ENCODE measurements at places on chromosomes 11 and 22. TPM values are rescaled to one million over a fixed set of nuclear protein-coding genes. Genes with fewer than 3 reads are reported as not detected.

DNA sequence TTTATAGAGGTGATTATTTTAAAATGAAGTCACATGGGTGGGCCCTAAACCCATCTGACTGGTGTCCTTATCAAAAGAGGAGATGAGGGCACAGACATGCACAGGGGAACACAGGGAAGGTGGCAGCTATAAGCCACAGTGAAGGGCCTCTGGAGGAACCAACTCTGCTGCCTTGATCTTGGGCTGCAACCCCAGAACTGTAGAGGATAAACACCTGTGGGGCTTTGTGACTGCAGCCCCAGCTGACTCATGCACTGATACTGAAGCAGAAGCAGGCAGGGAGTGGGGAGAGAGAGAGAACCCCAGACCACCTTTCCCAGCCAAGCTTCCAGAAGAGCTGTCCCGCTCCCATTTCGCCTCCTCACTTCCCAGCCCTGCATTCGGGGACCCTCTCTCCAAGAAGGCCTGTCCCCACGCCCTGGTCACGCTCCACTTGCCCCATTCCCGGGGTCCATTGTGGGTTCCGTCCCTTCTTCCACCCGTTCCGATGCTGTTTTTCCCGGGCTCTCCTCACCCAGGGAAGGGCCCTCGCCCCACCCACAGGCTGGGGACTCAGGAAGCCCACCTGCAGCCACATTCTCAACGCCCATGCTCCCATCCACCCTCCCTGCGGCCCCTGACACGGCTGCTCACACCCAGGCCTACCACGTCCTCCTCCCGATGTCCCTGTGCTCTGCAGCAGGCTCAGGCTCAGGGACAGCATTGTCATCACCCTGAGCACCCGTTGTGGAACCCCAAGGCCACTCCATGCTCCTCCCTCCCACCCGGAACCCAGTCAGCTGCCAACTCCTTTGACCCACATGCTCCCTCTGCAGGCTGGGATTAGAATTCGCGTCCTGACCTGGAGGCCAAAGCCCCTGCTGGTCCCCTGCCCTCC, 90.8 kb upstream of the SHANK2 start:
- no peaks in the 10 kb centered on the region for H3K4me1 ChIP-seq
- H3K27me3 ChIP-seq: peaks cover 3% of the 10 kb centered on the region

DNA sequence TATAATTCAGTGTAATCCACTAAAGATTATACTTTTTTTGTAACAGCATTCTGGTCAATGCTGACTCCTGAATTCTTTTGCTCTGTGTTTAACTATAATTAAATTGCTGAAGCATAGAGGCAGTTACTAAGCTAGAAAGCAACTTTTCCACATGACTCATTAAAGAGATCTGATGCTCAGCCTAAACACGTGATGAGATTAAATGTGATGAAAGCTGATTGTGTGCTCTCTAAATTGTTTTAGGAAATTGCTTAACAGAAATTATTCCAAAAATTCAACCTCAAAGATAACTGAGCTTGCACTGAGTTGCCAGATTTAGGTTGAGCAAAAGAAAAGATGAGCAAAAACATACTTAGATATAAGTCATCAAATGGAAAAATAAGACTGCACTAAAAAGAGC, 1033.6 kb downstream of the FAM181B start:
- no peaks in the 10 kb centered on the region for H3K27me3 ChIP-seq
- no peak for DNase-seq
- no peak overlapping the region for H3K27ac ChIP-seq
- H3K4me1 ChIP-seq: no peaks in the 10 kb centered on the region

DNA sequence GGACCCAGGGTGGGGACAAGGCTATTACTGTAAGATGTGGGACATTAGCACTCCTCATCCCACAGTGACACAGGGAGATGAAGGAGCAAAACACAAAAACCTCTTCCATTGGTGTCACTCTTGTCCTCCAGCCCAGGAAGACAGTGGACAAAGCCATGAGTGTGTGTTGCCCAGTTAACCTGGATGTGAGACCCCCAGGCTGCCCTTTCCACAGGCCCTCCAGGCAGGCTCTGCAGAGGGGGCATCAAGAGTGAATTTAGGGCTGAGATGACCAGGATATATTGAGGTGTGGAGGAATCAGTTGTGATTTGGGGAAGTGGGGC, 111.3 kb downstream of the GGTLC2 start:
- peaks cover 47% of the 10 kb centered on the region for H3K4me1 ChIP-seq
- no peak for DNase-seq
- H3K36me3 ChIP-seq: no peaks in the 10 kb centered on the region
- peaks cover 6% of the 10 kb centered on the region for H3K27me3 ChIP-seq
- H3K4me3 ChIP-seq: no peak overlapping the region

- DNase-seq: no peak
- H3K27me3 ChIP-seq: no peaks in the 10 kb centered on the region
- no peak overlapping the region for H3K4me3 ChIP-seq
- no peaks in the 10 kb centered on the region for H3K4me1 ChIP-seq
- H3K36me3 ChIP-seq: no peaks in the 10 kb centered on the region
These were observed 81.0 kb upstream of the SNX19 start for GRCh38 chr11:130997278-130997677.

GRCh38 chr11:133814588-133815100, 30.7 kb downstream of the SPATA19 start:
- H3K27ac ChIP-seq: no peak overlapping the region
- H3K27me3 ChIP-seq: no peaks in the 10 kb centered on the region
- H3K4me1 ChIP-seq: no peaks in the 10 kb centered on the region
- H3K36me3 ChIP-seq: no peaks in the 10 kb centered on the region

Gene RFPL1
- not detected for total RNA-seq

DNA sequence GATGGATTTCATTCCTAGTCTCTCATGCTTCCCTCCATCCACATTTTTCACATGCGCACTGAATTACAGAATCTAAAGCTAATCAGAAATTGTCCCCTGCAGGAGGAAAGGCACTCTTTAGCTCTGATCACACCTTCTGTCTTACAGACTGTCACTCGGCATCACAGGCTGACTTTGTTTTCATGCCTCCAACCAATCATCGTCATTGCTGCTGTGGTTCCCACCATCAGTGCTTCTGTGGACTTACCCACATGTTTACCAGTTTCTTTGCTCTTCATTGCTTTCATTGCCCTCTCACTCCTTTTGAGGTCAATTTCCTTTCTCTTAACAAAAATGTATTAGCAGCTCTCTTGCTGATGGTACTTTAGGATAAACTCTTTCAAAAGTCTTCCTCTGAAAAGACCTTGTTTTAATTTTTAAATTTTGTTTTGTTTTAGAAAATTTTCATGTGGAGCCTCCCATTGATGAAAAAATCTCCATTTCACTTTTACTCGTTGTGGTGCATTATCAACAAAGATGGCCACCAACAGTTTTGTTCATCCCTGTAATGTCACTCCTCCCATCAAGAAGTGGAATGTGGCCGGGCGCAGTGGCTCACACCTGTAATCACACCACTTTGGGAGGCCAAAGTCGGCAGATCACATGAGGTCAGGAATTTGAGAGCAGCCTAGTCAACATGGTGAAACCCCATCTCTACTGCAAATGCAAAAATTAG, 20.2 kb upstream of the TREH start:
- no peak overlapping the region for H3K4me3 ChIP-seq
- H3K27ac ChIP-seq: peak overlapping the region; percentile 50
- H3K27me3 ChIP-seq: no peaks in the 10 kb centered on the region
- H3K4me1 ChIP-seq: peaks cover 22% of the 10 kb centered on the region

DNA sequence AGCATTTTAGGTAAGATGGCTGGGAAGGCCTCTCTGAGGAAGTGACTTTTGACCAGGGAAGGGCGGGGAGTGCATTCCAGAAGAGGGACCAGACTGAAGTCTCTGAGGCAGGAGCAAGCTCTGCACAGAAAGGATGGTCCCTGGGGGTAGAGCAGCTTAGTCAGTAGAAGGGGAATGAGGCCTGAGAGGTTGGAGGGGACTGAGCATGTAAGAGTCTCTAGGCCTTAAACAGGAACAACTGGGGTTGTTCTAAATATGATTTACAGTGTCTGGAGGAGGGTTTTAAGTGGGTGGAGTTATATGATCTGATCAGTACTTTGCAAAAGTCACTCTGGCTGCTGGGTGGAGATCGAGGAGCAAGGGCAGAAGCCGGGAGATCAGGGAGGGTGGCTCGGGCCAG, 31.7 kb upstream of the TEF start:
- peak overlapping the region; percentile 5 for H3K27ac ChIP-seq
- H3K4me3 ChIP-seq: no peak overlapping the region
- H3K36me3 ChIP-seq: peaks cover 31% of the 10 kb centered on the region
- H3K4me1 ChIP-seq: no peaks in the 10 kb centered on the region
- H3K27me3 ChIP-seq: no peaks in the 10 kb centered on the region
- no peak for DNase-seq

GRCh38 chr11:115751243-115752015, 247.2 kb upstream of the CADM1 start:
- H3K36me3 ChIP-seq: no peaks in the 10 kb centered on the region
- H3K4me3 ChIP-seq: no peak overlapping the region
- no peak overlapping the region for H3K27ac ChIP-seq
- no peaks in the 10 kb centered on the region for H3K4me1 ChIP-seq

Gene SLC22A6
- total RNA-seq: not detected

Gene HMOX1
- total RNA-seq: 0.34 TPM

GRCh38 chr22:30998329-30998728, 29.3 kb downstream of the TUG1 start:
- peaks cover 4% of the 10 kb centered on the region for H3K27me3 ChIP-seq
- H3K4me3 ChIP-seq: no peak overlapping the region
- no peaks in the 10 kb centered on the region for H3K36me3 ChIP-seq
- H3K27ac ChIP-seq: no peak overlapping the region
- H3K4me1 ChIP-seq: no peaks in the 10 kb centered on the region
- no peak for DNase-seq

DNA sequence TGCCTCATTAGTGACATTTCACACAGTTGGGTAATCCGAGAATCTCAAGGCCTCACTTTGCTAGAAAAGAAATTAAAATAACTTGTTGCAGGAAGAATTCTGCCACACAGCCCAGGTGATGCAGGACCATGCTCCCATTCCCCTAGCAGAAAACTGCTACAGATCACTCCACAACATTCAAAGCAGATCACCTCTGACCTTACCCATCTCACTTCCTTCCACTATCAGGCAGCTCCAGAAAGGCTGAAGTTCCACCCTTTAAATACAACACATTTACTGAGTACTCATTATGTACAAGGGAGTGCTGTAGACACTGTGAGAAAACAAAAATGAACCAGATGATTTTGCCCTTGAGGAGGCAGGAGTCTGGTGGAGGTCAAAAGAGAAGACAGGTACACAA, 231.0 kb downstream of the TTC28 start:
- H3K36me3 ChIP-seq: no peaks in the 10 kb centered on the region
- no peak for DNase-seq
- H3K27me3 ChIP-seq: peaks cover 23% of the 10 kb centered on the region
- peaks cover under 1% of the 10 kb centered on the region for H3K4me1 ChIP-seq

- no peaks in the 10 kb centered on the region for H3K27me3 ChIP-seq
- peaks cover 54% of the 10 kb centered on the region for H3K4me1 ChIP-seq
- no peak for DNase-seq
These were observed 1.4 kb downstream of the TAF10 start for GRCh38 chr11:6610591-6610990.

DNA sequence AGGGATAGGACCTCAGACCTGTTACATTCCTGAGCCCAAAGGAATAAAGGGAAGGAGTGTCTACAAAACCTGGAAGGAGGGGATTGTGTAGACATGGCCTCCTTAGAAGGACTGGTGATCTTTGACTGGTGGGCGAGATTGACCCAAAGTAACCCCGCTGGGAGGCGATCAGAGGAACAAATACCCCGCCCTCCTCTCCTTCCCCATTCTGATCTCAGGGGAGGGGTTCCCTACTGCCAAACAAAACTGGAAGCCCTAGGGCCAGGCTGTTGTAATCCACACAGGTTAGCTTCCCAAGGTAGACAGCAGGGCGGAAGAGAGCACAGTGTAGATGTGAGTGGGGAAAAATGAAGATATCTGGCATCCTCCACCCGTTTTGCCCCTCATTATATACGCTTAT, 24.7 kb downstream of the NCF4 start:
- no peak overlapping the region for H3K4me3 ChIP-seq
- peaks cover 20% of the 10 kb centered on the region for H3K36me3 ChIP-seq
- peaks cover 3% of the 10 kb centered on the region for H3K27me3 ChIP-seq
- DNase-seq: no peak
- no peak overlapping the region for H3K27ac ChIP-seq

GRCh38 chr11:90465553-90465952, 242.7 kb upstream of the CHORDC1 start:
- no peak for DNase-seq
- H3K4me1 ChIP-seq: no peaks in the 10 kb centered on the region
- H3K27me3 ChIP-seq: no peaks in the 10 kb centered on the region
- H3K27ac ChIP-seq: no peak overlapping the region
- H3K4me3 ChIP-seq: no peak overlapping the region
- no peaks in the 10 kb centered on the region for H3K36me3 ChIP-seq

DNA sequence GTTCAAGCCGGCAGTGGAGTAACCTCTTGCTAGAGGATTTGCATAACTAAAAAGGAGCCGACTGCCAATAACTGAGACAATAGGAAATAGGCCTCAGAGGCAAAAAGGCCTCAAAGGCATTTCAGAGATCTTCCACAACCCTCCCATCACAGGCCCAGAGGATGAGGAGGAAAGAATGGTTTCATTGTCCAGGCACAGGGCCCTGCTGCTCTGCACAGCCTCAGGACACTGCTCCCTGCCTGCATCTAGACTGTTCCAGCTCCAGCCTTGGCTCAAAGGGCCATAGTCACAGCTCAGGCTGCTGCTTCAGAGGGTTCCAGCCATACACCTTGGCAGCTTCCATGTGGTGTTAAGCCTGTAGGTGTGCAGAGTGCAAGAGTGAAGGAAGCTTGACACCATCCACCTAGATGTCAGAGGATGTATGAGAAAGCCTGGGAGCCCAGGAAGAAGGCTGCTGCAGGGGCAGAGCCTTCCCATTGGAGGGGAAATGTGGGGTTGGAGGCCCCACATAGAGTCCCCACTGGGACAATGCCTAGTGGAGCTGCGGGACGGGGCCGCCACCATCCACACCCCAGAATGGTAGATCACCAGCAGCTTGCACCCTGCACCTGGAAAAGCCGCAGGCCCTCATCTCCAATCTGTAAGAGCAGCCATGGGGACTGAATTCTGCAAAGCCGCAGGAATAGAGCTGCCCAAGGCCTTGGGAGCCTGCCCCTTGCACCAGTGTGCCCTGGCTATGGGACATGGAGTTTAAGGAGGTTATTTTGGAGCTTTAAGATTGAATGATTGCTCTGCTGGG, 8.2 kb upstream of the LRP5 start:
- H3K36me3 ChIP-seq: no peaks in the 10 kb centered on the region
- H3K4me1 ChIP-seq: peaks cover 24% of the 10 kb centered on the region
- H3K4me3 ChIP-seq: no peak overlapping the region
- peaks cover 2% of the 10 kb centered on the region for H3K27me3 ChIP-seq
- no peak overlapping the region for H3K27ac ChIP-seq

- no peak overlapping the region for H3K4me3 ChIP-seq
- H3K36me3 ChIP-seq: peaks cover 12% of the 10 kb centered on the region
- DNase-seq: no peak
- H3K27ac ChIP-seq: no peak overlapping the region
- no peaks in the 10 kb centered on the region for H3K27me3 ChIP-seq
These were observed 4.9 kb downstream of the CRY2 start for GRCh38 chr11:45852018-45852711.

Gene CHADL
- 0.37 TPM for total RNA-seq

- no peaks in the 10 kb centered on the region for H3K4me1 ChIP-seq
- H3K27me3 ChIP-seq: no peaks in the 10 kb centered on the region
- no peak for DNase-seq
- no peaks in the 10 kb centered on the region for H3K36me3 ChIP-seq
These were observed 195.4 kb upstream of the LARGE1 start for GRCh38 chr22:34115722-34116121.

GRCh38 chr22:33162196-33162595, 104.0 kb upstream of the SYN3 start:
- H3K27me3 ChIP-seq: no peaks in the 10 kb centered on the region
- DNase-seq: no peak
- no peaks in the 10 kb centered on the region for H3K36me3 ChIP-seq
- H3K4me3 ChIP-seq: no peak overlapping the region
- no peaks in the 10 kb centered on the region for H3K4me1 ChIP-seq
- no peak overlapping the region for H3K27ac ChIP-seq

All from activated CD8-positive, alpha-beta T cell treated with anti-CD3 and anti-CD28 coated beads, Interleukin-2, amount 10 ng/mL, durations not matched to agents 7 days and 5 days (primary cell).